ENCODE measurements at places on chromosomes 5 and 9.

- DNase-seq, result no peak
Measured at GRCh38 chr5:14201325-14202045, 58.3 kb downstream of the TRIO start.

DNA sequence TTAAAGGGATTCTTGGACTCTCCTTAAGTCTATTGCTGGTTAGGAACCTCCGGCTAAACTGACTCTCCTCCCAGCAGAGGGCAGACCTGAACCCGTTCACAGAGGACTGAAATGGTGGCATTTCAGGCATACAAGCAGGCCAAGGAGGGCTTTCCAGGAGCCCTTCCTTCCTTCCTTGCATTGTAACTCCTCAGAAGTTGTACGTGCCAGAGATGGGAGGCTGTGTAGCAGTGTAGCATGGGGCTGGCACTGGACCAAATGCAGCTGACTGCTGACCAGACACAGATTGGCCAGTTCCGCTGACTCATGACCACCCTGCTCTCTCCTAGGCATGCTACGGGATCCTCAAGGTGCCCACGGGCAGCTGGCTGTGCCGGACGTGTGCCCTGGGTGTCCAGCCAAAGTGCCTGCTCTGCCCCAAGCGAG is 36.4 kb downstream of the JADE2 start:
- DNase-seq, result no peak

- DNase-seq, result no peak
Measured at GRCh38 chr5:66653325-66653724, 57.1 kb downstream of the MAST4 start.

- DNase-seq, result no peak
Measured at GRCh38 chr9:89635816-89636215, 31.0 kb downstream of the GADD45G start.

DNA sequence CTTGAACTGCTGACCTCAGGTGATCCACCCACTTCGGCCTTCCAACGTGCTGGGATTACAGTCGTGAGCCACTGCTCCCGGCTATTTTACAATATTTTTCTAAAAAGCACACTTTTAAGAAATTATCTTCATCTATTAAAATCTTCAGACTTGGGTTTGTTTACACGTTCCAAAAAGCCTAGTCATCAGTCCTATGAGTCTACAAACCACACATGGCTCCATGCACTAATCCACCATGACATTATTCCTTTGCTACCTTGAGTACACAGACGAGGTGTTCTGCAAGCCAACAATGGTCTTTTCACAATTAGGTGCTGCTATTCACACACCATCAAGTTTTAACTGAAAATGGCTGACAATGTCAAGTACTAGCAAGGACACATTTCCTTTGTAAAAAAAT is 41.0 kb downstream of the TRPM6 start:
- no peak for DNase-seq
